Activated T-cell treated with anti-CD3 and anti-CD28 coated beads, Interleukin-2, amount 50 U/mL, for 72 hours (primary cell): ENCODE measurements at places on chromosomes 1 and 21.

GRCh38 chr21:15034126-15034853 lies 30.5 kb downstream of the NRIP1 start:
- H3K27ac ChIP-seq = peak overlapping the region; percentile 60
- H3K4me1 ChIP-seq = peaks cover 33% of the 10 kb centered on the region
- no peak for DNase-seq
- H3K36me3 ChIP-seq = no peaks in the 10 kb centered on the region
- H3K27me3 ChIP-seq = no peaks in the 10 kb centered on the region

DNA sequence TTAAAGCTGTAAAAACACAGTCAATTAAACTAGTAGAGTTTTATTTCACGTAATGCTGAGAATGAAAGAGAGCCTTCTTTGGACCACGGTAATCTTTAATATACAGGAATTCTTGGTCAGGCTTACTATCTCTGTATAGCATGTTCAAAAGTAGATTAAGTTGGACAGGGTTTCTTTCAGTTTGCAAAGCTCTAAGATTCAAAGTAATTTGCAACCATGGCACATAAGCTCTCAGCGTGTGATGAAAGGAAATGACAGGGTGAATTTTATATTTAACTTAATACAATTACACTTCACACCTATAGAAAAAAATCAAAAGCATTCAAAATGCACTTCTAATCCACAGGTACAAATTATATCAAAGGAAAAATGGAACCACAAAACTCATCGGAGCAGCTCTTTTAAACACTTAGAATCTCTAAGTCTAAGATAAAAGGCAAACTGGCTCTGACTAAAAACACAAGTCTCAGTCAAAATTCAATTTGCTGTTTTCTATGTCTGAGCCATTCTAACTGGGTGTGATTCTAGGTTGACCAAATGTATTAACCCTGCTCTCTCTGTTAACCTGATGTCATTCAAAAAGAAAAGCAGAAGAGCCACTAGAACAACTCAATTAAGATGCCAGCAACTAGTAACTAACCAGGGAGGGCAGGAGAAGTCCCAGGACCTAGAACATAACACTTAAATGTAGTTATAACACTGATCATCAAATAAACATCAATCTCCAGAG lies 147.7 kb downstream of the RERE start:
- DNase-seq = no peak
- H3K27me3 ChIP-seq = no peaks in the 10 kb centered on the region
- H3K36me3 ChIP-seq = no peaks in the 10 kb centered on the region
- H3K27ac ChIP-seq = peak overlapping the region; percentile 74

DNA sequence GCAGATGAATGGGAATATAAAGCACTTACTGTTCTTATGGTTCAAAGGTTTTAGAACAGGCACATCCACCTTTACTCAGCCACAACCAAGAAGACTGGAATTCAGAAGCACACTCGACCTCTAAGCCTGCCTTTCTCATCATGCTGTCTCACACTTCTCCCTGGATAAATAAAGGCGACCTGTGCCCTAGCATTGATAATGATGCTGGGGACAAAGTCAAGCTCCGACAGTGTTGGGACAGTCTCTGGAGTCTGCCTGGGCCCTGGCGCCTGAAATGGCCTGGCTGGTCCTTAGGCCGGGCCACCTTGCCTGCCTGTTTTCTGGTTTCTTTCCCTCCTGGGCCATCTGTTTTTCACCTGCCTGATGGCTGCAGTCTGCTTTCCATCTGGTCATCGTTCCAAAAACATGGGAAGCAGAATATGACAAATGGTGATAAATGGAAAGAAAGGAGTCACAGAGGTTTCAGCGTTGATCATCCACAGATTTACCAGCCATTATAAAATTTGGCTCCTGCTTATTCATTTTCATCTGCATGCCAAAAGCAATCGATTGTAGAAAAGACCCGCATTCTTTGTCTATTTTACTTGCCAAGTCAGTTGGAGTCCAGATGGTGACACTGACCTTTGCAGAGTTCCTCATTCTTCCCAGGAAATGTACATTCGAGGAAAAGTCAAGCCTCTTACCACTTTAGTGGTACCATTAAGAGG lies 91.2 kb upstream of the KCNJ15 start:
- no peaks in the 10 kb centered on the region for H3K36me3 ChIP-seq
- peaks cover 11% of the 10 kb centered on the region for H3K27me3 ChIP-seq
- no peak overlapping the region for H3K4me3 ChIP-seq
- DNase-seq = no peak

DNA sequence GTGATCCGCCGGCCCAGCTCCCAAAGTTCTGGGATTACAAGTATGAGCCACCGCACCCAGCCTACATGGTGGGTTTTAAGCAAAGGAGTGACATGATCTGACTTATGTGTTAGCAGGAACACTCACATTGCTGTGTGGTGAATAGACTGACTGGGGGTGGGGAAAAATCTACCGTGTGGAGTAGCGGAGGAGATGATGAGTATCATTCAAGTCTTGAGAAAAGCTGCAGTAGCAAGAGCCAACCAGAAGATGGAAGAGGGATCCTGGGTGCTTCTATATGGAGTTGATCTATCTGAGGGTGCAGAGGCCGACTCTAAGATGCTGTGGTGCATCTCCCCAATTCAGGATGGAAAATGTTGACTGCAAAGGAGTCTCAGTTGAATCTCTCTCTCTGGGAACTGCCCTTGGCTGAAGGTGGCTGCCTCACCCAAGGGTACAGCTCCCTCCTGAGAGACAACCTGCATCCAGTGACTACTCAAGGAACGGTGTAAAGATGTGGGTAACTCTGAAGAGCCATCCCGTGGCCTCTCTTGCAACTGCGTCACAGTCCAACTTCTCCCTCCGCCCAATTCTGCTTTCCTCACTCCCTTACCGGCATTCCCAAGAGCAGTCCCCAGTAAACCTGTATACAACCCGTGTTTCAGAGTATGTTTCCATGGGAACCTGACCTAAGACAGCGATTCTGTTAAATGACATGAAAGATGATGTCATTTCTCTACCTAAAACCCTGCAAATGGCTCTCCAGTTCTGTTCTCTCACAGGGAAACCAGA lies 7.4 kb upstream of the B3GALNT2 start:
- no peaks in the 10 kb centered on the region for H3K36me3 ChIP-seq
- no peak for DNase-seq
- no peak overlapping the region for H3K4me3 ChIP-seq
- H3K27me3 ChIP-seq = no peaks in the 10 kb centered on the region
- H3K27ac ChIP-seq = no peak overlapping the region

DNA sequence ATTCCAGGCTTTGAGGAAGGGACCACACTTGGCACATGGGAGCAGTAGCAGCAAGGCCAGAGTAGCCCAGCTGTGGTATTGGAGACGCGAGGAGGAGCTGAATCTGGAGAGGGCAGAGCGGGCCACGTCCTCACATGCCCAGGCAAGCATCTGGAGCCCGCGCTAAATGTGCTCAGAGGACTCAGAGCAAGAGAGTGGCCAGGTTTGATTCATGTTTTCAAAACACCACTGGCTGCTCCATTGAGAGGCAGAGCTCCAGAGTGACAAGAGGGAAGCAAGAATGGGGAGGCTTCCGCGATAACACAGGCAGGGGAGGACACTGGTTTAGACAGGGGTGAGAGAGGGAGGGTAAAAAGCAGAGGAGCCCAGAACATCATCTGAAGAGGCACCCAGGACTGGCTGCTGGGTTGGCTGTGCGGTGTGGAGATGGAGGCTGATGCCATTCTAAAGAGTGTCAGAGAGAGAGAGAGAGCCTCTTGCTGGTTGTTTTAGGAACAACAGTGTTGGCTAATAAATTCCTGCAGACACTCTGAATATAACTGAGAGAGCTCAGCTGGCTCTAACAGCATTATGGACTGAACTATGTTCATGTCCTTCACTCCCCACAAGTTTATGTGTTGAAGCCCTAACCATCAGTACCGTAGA lies 32.3 kb downstream of the RCAN1 start:
- H3K27ac ChIP-seq = no peak overlapping the region
- peaks cover 4% of the 10 kb centered on the region for H3K36me3 ChIP-seq
- peak; percentile 27 for DNase-seq

GRCh38 chr1:237879195-237879594 lies 11.5 kb downstream of the ZP4 start:
- H3K27me3 ChIP-seq = no peaks in the 10 kb centered on the region
- H3K4me1 ChIP-seq = no peaks in the 10 kb centered on the region

DNA sequence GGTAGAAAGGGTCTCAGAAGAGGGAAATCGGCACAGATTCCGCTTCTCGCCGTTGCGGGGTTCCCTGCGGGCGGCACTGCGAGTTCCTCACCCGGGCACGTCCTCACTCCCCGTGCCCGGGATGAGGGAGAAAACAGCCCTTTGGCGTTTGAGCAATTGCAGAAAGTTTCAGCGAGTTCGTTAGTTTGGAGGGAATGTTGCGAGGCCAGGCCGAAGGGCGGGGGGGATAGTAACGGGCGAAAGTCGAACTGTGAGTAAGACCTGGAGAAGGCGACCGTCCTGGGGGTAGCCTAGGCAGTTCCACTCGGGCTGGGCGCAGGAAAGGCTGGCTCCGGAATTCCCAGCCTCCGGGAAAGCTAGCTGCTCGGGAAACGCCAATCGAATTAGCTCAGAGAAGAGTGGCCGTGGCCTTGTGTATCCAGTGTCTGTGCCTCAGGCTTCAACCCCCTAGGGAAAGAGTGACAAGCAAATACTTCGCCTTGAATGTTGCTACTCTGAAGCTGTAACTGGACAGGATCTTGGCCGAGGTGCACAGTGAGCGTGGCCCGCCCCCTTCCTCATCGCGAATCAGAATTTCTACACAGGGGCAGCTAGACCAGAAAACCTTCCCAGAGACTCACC lies 787 bp downstream of the PTGFR start:
- H3K36me3 ChIP-seq = peaks cover 2% of the 10 kb centered on the region
- H3K4me1 ChIP-seq = peaks cover 11% of the 10 kb centered on the region
- peak overlapping the region; percentile 27 for H3K4me3 ChIP-seq
- peaks cover 38% of the 10 kb centered on the region for H3K27me3 ChIP-seq
- H3K27ac ChIP-seq = no peak overlapping the region
- no peak for DNase-seq

DNA sequence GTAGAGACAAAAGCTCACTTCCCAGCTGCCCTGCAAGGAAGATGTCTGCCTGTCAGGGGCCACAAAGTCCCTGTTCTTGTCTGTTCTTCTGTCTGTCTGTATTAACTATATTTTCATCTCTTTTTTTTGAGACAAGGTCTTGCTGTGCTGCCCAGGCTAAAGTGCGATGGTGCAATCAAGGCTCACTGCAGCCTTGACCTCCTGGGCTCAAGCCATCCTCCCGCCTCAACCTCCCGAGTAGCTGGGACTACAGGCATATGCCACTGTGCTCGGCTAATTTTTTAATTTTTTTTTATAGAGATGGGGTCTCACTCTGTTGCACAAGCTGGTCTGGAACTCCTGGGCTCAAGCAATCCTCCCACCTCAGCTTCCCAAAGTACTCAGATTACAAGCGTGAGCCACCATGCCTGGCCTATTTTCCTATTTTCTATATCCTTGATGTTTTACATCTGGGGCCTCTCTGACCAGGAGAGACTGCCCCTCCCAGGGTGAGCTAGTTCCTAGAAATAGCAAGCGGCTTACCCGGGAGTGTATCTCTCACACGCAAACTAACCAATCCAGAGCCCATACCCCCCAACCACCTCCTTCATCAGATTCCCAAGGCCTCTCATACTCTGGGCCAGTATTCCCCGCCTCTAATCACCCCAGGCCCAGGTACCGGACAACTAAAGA lies 5.4 kb upstream of the KLHDC7A start:
- H3K4me3 ChIP-seq = no peak overlapping the region
- no peak overlapping the region for H3K27ac ChIP-seq
- DNase-seq = no peak
- H3K4me1 ChIP-seq = peaks cover 14% of the 10 kb centered on the region
